PC-3 (cell line): ENCODE measurements at places on chromosomes 4 and X. TPM values are rescaled to one million over a fixed set of nuclear protein-coding genes. Genes with fewer than 3 reads are reported as not detected.

DNA sequence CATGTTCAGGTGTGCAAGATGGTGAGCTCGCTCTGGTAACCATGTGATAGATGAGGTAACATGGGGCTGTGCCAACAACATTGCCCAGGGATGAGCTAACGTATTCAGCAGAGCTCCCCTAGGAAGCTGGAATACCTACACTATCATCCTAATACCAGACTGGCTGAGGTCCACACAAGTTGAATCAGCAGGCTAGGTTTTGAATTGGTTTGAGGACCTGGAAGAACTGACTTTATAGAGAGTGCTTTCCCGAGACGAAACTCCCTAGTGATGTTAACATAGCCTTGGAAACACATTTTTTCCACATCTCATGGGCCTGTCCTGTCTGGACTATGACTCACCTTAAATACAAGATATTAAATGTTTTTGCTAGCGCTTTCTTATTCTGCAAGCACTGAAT, 56.7 kb downstream of the IGFBP7 start:
- DNase-seq: no peak

GRCh38 chr4:118869808-118870342, 18.8 kb upstream of the SYNPO2 start:
- no peak for DNase-seq

Gene UGT2A3
- not detected in 2 replicates for total RNA-seq

Gene HAND2
- total RNA-seq: not detected in 2 replicates

DNA sequence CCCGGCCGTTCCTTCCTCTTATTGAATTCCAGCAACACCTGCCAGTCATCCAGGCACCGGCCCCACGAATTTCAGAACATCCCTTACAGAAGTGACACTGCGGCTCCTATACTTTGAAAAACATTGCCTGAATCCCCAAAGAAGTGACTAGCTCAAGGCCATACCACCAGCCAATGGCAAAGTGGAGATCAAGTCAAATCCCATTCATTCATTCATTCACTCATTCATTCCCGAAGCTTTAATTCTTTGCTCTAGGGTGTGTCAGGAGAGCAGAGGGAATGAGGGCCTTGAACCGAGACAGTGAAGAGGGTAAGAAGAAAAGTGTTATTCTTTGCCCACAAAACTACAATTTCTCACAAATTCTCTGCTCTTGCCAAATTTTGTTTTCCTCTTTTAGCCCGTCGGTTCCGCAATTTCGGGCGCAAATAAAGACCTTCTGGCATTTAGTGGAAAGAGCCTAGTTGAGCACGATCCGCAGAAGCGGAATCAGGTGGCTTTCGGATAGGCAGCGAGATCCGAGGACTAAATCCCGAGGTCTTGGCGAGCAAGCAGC, 824 bp upstream of the HMGB3 start:
- DNase-seq: no peak

GRCh38 chr4:78766650-78767049, 9.5 kb upstream of the BMP2K start:
- no peak for DNase-seq

DNA sequence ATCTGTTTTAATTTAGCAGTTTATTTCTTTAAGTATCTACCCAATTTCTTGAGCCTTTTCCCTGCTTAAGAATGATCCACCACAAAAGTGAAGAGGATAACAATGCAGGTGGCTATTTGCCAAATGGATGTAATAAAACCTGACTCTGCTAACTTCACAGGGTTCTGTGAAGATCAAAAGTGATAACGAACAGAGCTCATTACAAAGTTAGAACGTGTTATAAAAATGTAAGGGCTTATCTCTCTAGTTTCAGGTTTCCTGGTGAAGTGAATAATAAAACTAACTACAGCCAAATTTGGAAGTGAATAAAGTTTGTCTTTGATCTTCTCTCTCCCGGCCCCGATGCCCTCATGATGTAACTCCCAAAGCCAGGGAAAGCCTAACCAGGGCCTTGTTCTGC, 497.9 kb downstream of the SMARCA1 start:
- no peak for DNase-seq

GRCh38 chr4:130110189-130110588, 1014.2 kb downstream of the C4orf33 start:
- DNase-seq: no peak

Gene DCTD
- 58.1 and 62.3 TPM in 2 replicates for total RNA-seq

- peak; percentile 65 for DNase-seq
These were observed 21.3 kb downstream of the ABCG2 start for GRCh38 chr4:88137112-88137511.

DNA sequence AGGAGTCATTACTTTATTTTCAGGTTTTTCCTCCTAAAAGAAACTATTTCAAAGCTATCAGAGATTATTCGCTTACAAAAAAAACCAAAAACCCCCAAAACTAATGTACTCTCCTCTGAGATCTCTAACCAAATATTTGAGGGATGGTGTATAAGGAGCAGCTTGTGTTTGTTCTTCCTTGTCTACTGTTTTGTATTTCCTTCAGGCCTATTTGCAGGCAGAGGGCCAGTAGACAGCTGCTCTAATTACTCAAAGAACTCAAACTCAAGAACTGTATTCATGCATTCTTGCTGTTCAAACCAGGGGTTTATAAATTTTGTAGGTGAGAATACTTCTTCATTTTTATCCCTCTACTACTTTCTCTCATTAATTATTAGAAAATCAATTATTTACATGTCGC, 51.3 kb downstream of the SH3RF1 start:
- no peak for DNase-seq

Gene MGARP
- total RNA-seq: 0.33 TPM in 1 of 2 replicates, not detected in the other

GRCh38 chr4:75037252-75037651, 104.3 kb downstream of the PARM1 start:
- no peak for DNase-seq

DNA sequence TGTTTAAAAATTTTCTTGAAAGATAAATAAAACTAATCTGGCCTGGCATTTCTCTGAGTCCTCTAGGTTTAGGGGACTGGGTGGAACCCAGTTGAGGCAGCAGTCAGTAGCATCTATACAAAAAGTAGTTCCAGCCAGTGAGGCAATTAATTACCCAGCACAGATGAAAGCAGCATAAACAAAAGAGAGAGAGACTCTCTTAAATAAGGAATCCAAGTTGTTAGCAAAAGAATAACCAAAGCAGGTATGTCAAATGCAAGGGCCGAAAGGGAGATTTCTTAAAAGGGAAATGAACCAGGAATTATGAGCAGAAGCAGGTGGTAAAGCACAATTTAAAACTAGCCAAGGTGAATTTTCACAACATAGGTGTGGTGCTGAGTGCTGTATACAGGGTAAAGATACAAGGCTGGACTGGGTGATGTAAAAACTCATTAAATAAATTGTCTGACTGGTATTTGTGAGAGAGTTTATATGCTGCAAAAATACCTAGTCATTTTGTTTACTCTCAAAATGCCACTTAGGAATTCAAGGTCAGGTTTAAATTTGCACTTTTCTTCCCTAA, 94.6 kb upstream of the GALNT7 start:
- DNase-seq: no peak

Gene LRAT
- total RNA-seq: 0.55 and 0.92 TPM in 2 replicates

Gene ARSJ
- 16.4 and 19.1 TPM in 2 replicates for total RNA-seq

Gene EVC
- total RNA-seq: 22.7 and 29.9 TPM in 2 replicates

Gene ENAM
- not detected in 2 replicates for total RNA-seq
